Brain (organoid and tissue), 16 donors: ENCODE measurements at places on chromosomes 3 and 15.
A peak's percentile ranks its signal among the peaks of the same experiment; 100 is the strongest.

DNA sequence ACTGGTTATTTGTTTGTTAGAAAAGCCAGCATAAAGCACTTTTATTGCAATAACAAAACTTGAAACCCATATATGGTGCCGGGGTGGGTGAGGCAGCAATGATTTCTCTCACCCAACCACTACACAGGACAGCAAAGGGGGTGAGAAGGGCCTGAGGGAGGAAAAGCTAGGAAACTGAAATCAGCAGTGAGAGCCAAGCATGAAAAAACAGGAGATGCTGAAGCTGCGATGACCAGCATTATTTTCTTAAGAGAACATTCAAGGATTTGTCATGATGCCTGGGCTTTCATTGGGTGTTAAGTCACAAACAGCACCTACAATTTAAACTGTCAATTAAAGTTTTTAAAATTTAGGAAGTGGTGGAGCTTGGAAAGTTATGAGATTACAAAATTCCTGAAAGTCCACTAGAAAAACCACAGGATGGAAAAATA lies 11.9 kb upstream of the TM4SF4 start:
- no peak for DNase-seq

DNA sequence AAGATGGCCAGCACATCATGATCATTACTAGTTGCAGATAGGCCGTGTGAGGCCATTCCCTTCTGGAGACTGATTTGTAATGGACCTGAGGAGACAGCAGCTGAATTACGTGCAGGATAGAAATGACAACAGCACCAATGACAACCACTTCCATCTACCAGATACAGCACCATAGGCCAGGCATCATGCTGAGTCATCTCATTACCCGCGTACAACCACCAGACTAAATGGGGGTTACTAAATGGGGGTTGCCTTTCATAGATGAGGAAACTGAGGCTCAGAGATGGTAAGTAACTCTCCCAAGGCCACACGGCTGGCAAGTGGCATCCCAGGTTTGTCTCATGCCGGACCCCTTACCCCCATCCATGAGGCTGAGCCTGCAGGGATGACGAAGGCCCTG lies 32.8 kb upstream of the FAM107A start:
- no peak for DNase-seq

DNA sequence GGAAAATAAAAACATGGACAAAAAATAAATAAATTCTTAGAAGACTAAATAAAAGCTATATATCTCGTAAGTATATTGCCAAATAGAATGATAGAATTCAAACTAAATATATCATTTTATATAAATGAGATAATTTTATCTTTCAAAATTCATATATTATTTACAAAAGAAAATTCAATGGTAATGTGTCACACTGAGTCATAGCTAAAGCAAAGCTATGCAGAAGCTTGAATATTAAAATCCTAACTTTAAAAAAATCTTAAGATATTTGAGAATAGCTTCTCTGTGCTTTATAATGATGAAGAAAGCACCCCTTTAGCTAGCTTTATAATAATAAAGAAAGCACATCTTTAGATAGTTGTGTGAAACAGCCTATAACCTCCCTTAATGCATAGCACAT lies 1010.8 kb downstream of the OTOL1 start:
- no peak for DNase-seq

DNA sequence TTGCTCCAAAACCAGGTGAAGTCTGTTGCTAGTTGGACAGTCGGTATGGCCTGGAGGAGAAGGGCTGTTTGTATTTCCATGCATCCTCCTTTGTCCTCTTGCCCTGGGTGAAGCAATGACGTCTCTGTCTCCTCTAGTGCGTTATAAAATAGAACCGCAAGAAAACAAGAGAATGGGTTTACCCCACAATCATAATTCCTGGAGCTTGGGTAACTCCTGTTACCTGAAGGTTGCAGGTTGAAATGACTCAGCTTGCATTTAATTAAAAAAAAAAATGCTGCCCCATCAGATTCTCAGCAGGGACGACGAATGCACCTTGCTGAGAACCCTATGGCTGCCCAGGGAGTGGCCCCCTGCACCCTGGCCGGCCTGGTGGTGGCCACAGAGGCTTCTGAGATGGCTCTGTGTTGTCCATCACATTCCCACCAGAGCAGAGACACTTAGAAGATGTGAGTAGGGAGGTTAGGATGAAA lies 228.2 kb upstream of the BHLHE40 start:
- no peak for DNase-seq

- no peak for DNase-seq
These were observed 77.0 kb upstream of the PRR23C start for GRCh38 chr3:139121513-139122220.

DNA sequence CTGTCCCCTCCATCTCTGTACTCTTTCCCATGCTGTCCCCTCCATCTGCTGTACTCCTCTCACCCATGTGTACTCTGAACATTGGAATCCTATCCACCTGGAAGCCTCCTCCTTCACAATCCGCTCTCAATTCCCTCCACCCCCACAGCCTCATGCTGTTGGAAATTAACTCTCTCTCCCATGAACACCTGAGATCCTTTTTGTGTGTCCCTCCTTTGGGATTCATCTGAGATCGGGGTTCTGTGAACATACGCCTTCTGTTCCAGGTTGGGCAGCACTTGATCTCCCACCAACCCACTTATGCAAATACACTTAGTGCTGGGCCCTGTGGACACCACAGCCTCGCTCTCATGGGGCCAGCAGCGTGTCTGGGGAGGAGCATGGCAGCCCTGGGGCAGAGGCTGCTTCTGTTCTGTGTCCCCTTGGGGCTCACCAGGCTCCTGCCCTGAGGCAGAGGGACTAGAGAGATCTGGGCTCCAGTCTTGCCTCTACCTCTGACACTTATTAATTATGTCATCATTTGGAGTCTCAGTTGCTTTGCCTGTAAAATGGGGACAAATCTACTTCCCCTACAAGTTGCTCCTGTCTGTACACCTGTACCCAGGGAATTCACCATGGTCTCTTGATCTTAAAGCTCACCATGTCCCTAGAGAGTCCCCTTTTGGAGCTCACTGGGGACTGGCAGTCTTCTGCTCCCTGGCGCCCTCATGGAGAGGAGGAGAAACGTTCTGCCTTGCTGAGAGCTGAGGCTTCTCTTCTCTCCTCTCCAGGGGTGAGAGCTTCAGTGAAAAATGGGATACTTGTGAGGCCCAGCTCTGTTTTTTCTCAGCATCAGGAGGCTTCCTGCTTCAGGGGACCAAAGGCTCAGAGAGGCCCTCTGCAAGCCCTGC lies 42.7 kb downstream of the ITGA11 start:
- DNase-seq: no peak

- DNase-seq: no peak
These were observed 40.0 kb downstream of the TKT start for GRCh38 chr3:53215816-53216215.

- no peak for DNase-seq
These were observed 37.9 kb downstream of the IQCB1 start for GRCh38 chr3:121796970-121797369.

DNA sequence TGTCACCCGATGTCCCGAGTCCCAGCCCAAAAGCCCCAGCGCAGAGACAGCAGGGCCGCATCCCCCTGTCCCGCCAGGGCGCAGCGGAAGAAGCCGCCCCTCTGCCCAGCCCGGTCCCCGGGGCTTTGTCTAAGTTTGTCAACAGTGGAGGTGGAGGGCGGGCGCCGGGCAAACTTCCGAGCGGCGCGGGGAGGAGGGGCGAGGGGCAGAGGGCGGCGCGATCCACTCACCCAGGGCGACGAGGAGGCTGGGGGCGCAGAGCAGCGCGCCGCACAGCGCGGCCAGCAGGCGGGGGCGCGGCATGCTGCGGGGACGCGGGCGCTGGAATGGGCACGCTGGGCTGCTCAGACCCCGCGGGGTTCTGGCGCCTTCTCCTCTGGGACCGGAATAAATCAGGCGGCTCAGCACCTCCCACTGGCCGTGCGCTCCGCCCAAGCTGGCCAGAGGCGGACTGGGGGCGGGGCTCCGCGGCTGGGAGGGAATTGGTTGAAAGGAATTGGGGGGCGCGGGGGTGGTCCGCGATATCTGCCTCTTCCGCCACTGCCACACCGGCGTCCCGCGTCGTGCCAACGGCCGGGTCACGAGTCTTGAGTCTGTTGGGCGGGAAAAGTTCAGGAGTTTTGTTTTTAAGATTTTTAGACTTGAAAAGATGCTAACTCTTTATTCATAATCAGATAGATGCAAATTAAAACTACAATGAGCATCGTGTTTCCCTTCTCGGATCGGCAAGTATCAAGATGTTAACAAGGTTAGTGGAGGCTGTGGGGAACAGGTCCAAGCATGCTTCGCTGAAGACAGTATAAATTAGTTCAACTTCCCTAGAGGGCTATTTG lies at the start of gene MFGE8:
TSS of gene MFGE8 (minus strand) at position 363 of the 833 bp plus-strand sequence. CDS start at position 303, 60 bp downstream.
- peak; percentile 77 for DNase-seq

- DNase-seq: peak; percentile 67
These were observed 3.3 kb upstream of the TAMM41 start for GRCh38 chr3:11850003-11850402.

- no peak for DNase-seq
These were observed 961.0 kb upstream of the CFAP20DC start for GRCh38 chr3:60010781-60011180.

DNA sequence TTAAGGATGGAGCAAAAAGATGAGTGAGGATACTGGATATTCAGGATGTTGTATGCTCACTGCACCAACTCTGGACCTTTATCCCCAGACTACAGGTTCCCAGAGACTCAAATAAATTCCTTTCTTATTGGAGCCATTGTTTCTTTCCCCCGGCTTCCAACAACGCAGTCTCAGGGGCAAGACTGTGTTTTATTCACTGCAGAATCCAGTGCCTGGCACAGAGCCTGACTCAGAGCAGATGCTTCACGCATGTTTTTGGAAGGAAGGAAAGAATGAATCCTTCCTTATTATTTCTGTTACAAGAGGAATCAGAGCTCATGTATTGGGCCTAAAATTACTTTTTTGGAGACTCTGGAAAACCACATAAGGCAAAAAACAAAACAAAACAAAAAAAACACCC lies 96.0 kb upstream of the VGLL4 start:
- no peak for DNase-seq

DNA sequence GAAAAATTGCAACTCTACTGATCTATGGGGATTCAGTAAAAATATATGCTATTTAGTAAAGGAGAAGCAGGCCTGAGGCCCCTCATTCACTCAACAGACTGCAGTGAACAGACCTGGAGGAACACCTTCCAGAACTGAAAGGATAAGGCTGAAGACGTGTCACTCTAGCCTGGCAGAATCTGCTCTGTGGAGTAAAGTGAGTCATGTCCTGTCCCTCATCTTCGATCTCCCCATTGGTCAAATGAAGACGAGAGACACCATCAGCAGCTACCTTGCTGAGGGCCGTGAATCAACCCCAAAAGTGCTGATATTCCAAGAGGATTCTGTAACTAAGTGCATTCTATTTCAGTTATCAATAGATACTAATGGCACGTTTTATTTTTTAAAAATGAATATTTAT lies 359.7 kb downstream of the FGF12 start:
- DNase-seq: no peak

- DNase-seq: no peak
These were observed 1.4 kb downstream of the VHL start for GRCh38 chr3:10142707-10143560.

DNA sequence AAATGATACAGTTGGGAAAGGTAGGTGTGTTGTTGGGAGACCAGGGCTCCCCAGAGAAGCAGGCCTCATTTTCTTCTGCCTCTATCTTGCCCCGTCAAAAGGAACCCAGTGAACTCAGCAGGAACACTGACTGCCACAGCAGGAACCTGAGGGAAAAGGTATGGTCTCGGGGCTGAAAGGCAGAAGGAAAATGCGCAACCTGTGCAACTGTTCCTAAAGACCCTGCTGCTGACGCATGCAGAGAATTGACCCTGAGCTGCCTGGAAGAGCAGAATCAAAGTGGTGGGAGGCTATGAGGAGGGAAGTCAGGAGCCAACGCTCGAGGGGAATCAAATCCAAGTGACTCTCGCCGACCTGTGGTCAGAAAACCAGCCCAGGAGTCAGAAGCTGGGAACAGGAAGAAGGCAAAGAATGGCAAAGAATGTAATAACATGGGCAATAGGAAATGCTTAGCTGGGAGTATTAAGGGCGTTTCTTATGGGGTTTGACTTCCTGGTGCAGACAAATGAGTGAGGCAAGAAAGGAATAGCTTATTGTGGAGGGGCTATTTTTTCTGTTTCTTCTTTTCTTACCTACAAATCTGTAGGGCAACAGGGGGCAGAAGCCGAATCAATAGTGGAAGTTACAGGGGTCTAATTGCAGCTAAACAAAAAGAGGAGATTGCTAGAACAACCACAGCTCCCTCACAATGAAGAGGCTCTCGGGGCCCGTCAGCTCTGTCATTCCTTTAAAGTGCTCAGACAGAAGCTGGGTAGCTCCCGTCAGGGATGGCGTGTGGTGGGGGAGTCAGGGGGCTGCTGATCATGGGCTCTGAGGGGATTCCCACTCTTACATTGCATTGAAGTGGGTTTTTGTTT lies 65.4 kb upstream of the DLG1 start:
- DNase-seq: no peak

DNA sequence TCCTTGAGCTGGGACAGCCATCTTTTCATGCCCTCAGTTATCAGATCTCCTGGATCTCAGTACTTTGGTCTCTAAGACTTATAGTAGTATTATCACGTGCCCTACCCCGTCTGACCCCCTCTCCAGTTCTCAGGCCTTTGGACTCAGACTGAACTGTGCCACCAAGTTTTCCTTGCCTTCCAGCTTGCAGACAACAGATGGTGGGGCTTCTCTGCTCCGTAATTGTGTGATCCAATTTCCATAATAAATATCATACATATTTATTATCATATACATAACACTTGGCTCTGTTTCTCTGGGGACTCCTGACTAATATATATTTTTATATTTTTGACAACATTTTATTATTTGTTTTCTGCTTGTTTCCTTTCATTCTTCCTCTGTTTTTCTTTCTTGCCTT lies 458.8 kb upstream of the SEMA6D start:
- DNase-seq: no peak

GRCh38 chr3:178084938-178085816 lies 451.1 kb upstream of the KCNMB2 start:
- DNase-seq: peak; percentile 99

DNA sequence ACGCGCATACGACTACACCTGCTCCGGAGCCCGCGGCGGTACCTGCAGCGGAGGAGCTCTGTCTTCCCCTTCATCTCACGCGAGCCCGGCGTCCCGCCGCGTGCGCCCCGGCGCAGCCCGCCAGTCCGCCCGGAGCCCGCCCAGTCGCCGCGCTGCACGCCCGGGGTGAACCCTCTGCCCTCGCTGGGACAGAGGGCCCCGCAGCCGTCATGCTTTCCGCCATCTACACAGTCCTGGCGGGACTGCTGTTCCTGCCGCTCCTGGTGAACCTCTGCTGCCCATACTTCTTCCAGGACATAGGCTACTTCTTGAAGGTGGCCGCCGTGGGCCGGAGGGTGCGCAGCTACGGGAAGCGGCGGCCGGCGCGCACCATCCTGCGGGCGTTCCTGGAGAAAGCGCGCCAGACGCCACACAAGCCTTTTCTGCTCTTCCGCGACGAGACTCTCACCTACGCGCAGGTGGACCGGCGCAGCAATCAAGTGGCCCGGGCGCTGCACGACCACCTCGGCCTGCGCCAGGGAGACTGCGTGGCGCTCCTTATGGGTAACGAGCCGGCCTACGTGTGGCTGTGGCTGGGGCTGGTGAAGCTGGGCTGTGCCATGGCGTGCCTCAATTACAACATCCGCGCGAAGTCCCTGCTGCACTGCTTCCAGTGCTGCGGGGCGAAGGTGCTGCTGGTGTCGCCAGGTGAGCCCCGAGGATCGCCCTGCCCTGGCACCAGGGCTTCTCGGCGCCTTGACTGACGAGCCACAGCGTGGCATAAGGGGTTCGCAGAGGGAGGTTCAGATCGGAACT lies 420 bp downstream of the SLC27A2 start:
- DNase-seq: peak; percentile 53

GRCh38 chr3:14570864-14571263 lies 30.7 kb upstream of the GRIP2 start:
- no peak for DNase-seq
